ENCODE measurements at places on chromosomes 2 and 18.

- no peak for DNase-seq
These were observed 197.9 kb upstream of the HDAC4 start for GRCh38 chr2:239598732-239599090.

GRCh38 chr2:168233726-168234406, 13.5 kb downstream of the STK39 start:
- DNase-seq, result no peak

GRCh38 chr2:59182249-59182648, 941.1 kb upstream of the FANCL start:
- DNase-seq, result no peak

DNA sequence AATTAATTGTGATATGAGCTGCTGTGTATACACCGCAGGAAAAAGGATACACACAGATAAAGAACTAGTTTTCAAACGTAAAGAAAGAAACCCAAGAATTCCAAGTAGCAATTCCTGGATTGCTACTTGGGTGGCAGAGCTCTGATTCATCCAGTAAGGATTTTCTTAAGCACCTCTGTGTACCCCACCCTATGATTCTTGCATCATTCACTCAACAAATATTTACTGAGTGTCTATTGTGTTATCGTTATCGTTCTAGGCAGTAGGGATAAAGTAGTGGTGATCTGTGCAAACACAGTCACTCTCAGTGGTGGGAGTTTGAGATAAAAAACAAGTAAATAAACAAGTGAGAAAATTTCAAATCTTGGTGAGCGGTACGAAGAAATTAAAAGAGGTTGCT, 4.9 kb upstream of the TMEM200C start:
- no peak for DNase-seq

DNA sequence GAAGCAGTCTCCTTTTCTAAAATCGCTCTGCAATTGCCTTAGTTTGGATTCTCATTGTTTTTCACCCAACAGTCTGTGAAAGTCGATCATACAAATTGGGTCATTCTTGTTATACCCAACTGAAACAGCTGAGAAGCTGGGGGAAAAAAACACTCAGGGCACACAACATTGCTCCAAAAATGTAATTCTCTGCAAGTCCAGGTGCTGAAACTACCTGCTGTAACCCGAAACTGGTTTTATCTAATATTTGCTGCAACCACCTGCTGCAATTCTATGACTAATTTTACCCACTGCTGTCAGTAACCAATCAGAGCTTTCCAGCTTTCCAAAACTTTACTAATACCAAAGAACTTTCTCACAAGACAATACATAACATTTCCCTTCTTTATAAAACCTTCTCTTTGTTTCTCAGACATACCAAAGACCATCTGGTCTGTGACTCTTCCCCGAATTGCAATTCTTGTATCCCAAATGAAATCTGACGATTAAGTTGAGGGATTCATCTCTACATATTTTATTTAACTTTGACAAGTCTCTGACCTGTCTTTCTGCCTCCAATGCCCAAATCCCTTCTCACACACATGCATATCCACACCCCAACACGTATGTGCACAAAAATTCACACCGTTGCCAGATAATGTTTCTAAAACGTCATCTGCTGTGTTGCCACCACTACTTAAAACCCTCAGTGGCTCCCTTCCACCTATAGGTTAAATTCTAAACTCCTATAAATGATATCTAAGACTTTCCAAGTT, 198.3 kb downstream of the PIEZO2 start:
- no peak for DNase-seq

- DNase-seq, result no peak
These were observed 475.8 kb downstream of the TXNL1 start for GRCh38 chr18:56162311-56163265.

GRCh38 chr2:31312898-31313297, 78.9 kb downstream of the EHD3 start:
- no peak for DNase-seq

GRCh38 chr2:51208521-51208920, 176.6 kb upstream of the NRXN1 start:
- no peak for DNase-seq

GRCh38 chr2:226743915-226744314, 55.7 kb downstream of the IRS1 start:
- no peak for DNase-seq

- no peak for DNase-seq
These were observed 121.7 kb upstream of the SMAD2 start for GRCh38 chr18:48051945-48052840.

Data from CD4-positive, alpha-beta T cell treated with Interleukin-17A for 4 hours (primary cell).